ENCODE measurements at places on chromosomes 5 and 9.

DNA sequence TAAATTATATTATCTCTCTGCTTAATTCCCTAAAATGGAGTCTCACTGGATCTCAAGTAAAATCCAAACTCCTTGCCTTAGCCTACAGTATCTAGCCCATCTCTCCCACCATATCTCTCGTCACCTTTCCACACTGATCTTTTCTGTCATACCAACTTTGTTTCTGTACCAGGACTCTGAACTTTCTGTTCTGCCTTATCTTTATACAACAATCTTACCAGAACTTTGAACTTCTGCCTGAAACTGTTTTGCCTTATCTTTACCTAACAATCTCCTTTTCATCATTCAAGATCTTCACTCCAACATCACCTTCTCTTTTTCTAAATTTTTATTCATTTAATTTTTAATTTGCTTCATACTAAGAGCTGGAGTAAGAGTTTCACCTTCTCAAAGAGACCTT, 139.0 kb downstream of the CPLANE1 start:
- no peak for DNase-seq

DNA sequence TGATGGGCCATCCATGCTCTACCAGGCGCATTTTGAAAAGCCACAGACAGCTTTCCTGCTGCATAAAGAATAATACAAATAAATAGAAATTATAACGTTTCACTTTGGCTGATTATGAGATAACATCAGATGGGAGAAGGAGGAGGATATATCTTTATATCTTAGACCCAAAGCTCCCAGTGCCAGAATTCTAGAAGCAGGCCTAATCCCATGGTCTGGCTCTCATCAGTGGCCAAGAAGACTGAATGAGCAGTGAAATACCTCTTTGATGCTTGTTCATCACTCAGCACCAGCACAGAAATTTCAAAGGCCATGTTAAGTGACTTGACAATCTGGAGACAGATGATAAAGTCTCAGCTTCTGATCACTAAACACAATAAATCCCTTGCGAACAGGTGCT, 107.6 kb downstream of the PPP2R2B start:
- no peak for DNase-seq

- DNase-seq: no peak
Measured at GRCh38 chr9:78436873-78437272, 139.9 kb downstream of the PSAT1 start.

DNA sequence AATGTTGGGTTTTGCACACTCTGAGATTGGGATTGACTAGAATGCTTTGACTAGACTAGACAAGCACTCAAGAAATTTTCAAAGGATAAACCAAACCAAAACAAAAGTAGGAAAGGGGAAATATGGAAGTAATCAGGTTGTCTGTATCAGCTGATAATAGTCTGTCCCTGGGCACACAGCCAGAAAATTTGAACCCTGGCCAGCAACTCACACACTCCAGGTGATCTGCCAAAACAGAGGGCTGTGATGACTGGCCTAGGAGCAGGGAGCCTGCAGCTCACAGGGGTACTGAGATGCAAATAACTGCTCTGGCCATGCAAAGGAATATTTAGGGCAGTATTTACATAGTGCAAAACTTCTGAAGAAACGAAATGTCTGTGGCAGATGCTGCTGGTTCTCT, 112.3 kb upstream of the SMIM23 start:
- DNase-seq: peak; percentile 11

DNA sequence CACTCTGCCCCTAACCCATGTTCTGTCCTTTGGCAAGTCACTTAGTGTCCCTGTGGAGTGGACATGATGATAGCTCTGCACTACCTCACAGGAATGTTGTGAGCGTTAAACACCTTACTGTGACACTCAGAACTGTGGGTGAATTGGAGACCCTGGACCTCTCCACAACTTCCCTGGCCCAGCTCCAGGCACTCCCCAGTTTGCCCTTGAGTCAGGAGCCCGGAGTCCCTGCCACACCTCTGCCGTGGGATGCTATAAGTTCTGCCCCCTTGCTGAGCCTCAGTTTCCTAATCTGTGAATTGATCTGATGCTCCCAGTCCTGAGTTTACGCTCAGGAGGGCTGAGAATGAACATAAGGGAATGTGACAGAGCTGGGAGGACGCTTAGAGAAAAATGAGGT, 34.4 kb downstream of the GSN start:
- no peak for DNase-seq

GRCh38 chr9:97594381-97594921, 38.7 kb downstream of the TSTD2 start:
- no peak for DNase-seq

- no peak for DNase-seq
Measured at GRCh38 chr5:149517461-149518122, 33.6 kb downstream of the CSNK1A1 start.

GRCh38 chr5:173741729-173742431, 125.4 kb upstream of the BOD1 start:
- DNase-seq: no peak

DNA sequence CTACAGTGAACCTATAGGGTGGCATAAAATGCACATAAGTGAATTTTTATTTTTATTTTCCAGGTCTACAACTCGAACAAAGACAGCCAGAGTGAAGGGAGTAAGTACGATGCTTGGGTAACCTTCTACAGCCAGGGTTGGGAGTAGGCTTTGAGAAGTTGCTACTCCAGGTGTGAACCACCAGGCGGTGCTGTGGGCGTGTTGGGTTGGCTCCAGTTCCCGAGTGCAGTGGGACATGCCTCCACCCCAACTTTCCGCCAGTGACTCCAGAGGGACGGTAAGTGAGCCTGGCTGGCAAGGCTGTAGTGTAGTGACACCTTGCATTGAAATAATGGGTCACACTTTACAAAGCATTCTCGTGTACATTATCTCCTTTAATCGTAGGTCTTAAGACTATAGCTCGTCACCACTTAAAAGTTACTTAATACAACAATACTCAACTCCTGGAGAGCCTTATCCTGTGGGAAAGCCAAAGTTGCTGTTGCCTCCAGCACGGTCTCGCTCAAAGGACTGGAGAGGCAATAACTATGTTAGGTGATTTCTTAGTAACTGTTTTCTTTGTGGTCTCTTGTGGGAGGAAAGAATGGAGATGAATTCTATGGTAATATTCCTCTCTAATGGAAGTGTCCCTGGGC, 244.0 kb downstream of the ARHGAP26 start:
- no peak for DNase-seq

- no peak for DNase-seq
Measured at GRCh38 chr9:133529457-133529856, 4.7 kb upstream of the MYMK start.

DNA sequence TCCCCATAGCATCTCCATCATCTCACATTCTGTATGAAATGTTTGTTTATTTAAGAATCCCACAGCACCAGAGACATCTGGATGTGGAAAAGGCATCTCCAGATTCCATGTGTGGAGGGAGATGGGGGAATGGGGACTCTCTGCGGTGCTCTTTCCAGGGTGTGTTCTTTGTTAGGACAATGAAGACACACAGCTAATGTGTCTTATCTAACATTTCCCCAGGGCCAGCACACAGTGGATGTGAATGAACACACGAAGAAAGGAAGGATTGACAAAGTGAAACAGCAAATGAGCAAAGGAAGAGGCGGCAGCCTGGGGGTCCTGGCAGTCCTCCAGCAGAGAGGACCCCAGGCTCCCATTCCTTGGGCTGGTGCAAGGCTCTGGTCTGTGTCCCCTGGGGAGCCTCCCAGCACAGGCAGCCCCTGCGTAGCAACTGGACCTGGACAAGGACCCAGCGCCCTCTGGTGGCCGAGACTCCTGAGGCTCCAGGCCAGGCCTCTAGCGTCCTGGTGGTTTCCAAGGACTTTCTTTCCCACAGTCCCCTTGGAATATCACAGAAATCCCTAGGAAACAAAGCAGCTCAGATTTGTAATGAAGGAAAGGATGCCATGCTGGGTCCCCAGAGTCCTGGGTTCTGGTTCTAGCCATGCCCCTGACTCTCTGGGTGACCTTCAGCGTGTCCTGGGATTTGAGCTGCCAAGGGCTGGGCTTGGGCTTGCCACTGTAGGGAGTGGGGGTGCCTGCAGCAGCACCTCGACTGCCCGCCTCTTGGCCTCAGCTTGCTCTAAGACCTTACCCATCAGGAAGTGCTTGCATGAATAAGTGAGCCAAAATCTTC, 3.5 kb upstream of the PDLIM7 start:
- DNase-seq: no peak

DNA sequence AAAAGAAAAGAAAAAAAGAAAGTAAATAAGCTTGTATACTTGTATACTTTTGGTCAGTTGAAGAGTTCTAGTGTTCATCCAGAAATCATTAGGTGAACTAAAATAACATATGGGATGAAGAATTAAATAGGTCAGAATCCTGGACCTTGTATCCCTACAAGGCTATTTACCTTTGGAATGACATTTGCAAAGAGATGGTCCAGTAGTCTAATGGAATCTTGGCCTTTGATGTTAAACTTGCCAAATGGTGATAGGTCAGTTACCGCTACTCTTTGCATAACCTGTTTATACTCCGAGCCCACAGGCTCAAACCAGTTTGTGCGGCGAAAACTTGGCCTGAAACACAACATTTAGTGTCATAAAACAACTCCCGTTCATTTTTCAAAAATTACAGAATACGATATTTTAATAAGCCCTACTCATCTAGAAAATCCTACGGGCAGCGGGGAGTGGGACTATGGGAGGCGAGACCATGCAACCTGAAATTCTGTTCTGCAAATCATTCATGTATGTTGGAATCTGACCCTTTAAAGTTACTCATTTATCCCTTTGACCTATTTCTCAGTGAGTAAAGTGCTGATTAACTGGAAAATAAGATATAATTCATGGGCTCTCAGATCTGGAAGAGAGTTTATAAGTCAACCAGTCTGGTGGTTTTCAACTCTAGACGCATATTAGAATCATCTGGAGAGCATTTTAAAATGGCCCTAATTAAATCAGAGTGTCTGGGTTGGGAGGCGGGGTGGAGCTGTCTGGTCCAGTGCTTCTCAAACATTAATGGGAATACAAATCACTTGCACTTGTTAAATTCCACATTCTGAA, 38.6 kb downstream of the DMGDH start:
- no peak for DNase-seq

- DNase-seq: no peak
Measured at GRCh38 chr9:34072868-34073590, 24.3 kb upstream of the UBAP2 start.

- no peak for DNase-seq
Measured at GRCh38 chr5:179377421-179378115, 32.3 kb upstream of the ADAMTS2 start.

- no peak for DNase-seq
Measured at GRCh38 chr5:78545406-78545805, 103.2 kb downstream of the LHFPL2 start.

DNA sequence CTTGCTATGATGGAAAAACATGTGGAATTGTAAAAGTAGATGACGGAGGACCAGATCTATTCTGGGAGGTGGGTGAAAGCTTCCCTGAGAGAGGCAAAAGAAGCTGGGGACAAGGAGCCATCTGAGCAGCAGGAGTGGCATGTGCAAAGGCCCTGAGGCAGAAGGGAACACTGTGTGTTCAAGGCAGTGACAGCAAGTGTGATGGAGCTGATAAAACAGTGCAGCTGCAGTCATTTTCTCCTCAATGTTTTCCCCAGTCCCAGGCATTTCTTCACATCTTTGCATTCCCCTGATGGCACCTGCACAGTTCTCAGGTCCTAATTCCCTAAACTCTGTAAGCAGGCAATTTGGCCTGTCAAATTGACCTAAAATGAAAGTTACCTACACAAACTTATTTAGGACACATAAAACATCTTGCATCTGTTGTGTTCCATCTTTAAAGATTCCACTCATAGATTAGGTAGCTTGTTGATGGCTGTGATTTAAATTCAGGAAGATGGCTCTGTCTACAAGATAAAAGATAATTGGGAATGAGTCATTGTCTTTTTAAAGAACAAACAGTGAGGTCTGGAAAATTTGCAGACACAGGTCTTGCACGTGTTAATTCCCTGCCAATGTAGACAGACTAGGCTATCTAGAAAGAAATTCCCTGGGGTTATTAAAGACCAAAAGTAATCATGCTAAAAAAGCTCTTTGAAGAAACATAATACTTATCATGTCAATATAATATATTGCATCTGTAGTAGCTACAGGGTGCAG, 289.6 kb upstream of the SGCD start:
- no peak for DNase-seq

DNA sequence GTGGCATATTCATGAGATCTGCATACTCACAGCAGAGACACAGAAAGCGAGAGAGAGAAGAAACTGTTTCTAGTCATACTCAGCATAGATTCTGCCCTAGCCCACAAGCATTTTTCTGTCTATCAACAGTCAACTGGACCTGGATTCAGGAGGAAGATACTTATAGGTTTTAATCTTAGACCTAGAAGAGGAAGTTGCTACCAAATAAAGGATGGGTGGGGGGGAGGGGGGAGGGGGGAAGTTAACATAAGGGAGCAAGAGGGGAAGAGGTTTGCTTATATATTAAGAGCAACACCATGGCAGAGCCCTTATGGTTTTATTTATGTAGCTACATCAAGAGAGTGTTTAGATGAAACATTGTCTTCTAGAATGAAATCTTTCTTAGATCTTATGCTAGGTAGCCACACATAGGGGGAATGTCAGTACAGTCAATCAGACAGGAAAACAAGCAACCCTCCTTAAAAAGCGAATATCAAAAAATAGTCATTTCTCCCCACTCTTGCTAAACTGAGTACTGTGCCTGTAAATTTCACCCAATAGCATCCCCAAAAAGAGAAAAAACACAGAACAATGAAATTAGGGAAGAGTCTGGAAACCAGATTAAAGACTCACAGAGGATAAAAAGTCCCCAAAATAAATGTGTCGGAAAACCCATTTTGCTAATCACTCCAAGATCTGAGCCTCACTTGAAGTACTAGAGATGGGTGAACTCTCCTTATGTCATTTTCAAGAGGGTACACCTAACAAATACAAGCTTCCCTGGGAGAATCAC, 192.7 kb upstream of the NR4A3 start:
- no peak for DNase-seq

GRCh38 chr5:159263569-159263905, 447 bp downstream of the UBLCP1 start:
- no peak for DNase-seq

GRCh38 chr9:32665101-32665500, 29.6 kb upstream of the TAF1L start:
- no peak for DNase-seq

- no peak for DNase-seq
Measured at GRCh38 chr9:133707763-133708245, 30.3 kb downstream of the SARDH start.

DNA sequence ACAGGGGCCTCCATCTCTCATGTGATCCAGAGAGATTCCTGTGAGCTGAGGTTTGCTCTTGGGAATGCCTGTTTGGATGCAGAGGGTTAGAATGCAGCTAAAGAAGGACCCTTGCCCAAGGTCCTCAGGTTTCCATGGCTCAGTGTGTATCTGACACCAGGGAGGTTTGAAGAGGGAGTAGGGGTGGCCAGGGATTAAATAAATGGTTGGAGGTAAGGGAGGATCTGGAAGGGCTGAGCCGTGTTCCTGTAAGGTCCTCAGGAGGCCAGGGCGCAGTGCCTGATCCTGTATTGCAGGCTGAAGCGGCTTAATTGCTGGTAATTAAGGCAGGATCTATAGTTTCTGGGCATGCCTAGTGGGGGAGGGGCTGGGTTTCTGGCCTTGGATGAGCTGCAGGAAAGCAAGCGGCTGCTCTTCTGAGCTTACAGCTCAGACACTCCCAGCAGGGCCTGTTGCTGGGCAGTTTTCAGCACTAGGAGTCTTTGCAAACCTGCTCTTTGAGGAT, 41.5 kb upstream of the MAP1B start:
- DNase-seq: no peak

All from pulmonary artery endothelial cell (primary cell).